ENCODE measurements at places on chromosomes 2 and 18. TPM values are rescaled to one million over a fixed set of nuclear protein-coding genes. Genes with fewer than 3 reads are reported as not detected.

The TNS1 gene
- 219 TPM for total RNA-seq

The UGT1A5 gene
- not detected for total RNA-seq

The TNFAIP6 gene
- 0.75 TPM for total RNA-seq

The CNDP1 gene
- total RNA-seq = 0.31 TPM

The KIAA2012 gene
- total RNA-seq = not detected

DNA sequence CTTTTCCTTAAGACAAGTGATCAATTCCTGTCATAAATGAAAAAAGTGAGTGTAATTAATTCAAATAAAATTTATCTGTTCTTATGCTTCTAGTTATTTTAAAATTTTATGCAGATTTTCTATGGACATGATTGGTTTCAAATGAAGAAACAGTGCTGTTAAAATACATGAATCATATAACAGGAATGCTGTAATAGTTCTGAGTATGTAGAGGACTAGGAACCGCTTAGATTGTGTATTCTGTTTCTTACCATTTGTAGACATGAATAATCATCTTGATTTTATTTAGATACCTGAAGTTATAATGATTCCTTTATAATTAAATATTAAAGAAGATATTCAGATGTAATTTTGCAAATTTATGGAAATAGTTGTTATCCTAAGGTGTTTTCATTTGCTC is 3.5 kb downstream of the ACTR2 start:
- H3K4me1 ChIP-seq = peaks cover 25% of the 10 kb centered on the region
- no peaks in the 10 kb centered on the region for H3K27me3 ChIP-seq
- H3K36me3 ChIP-seq = peaks cover 6% of the 10 kb centered on the region
- DNase-seq = peak; percentile 54
- H3K27ac ChIP-seq = peak overlapping the region; percentile 84

The LYG1 gene
- total RNA-seq = 1.1 TPM

GRCh38 chr2:154455866-154456265 is 242.6 kb upstream of the KCNJ3 start:
- H3K4me3 ChIP-seq = peak overlapping the region; percentile 20

DNA sequence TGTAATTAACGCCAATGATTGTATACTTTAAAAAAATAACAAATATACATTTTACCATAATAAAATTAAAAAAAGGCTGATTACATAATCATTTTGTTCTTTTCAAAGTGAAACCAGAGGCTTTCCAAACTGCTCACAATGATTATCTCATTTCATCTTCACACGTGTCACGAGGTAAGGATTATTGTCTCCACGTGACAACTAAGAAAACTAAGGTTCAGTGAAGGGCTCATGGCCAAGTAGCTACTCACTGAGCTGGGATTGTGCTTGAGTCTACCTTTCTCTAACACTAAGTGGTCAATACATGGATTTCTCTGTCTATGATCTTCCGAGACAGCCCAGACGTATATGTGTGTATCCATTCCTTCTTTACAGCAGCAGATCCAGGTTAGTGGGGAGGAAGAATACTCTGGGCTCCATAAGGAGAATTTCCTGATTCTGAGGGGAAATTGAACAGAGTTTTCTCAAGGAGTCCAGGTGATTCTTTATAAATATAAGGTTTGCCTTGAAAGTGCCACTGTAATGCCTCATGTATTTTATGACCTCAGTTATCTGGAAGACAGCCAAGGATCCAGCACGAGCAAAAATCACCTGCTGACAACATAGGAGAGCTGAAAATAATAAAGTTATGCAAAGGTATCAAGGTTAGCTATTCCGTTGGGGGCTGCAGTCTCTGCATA is 25.6 kb upstream of the ACSL3 start:
- H3K4me3 ChIP-seq = no peak overlapping the region
- no peak overlapping the region for H3K27ac ChIP-seq
- H3K27me3 ChIP-seq = peaks cover 4% of the 10 kb centered on the region
- peaks cover 3% of the 10 kb centered on the region for H3K4me1 ChIP-seq

DNA sequence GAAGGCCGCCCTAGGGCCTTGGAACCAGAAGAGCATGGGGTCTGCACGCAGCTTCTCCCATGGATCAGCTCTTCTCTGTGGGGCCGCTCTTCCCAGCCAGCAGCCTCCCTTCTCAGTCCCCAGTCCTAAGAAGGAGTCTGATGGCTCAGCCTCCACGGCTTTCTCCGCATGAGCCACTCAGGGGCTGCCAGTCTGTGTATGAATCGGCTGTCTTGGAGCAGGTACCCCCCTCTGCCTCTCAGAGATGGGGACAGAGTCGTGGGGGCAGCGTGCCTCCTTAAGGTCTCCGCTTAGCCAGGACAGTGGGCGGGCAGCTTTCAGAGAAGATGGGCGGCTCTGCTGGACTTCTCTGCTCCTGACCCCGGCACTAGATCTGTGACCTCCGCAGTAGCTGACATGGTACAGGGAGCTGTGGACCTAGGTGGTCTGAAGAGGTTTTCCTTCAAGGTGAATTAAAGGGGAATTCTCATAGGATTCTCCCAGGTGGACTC is 21.6 kb downstream of the INPP5D start:
- H3K27ac ChIP-seq = no peak overlapping the region
- peaks cover 2% of the 10 kb centered on the region for H3K4me1 ChIP-seq
- H3K36me3 ChIP-seq = no peaks in the 10 kb centered on the region

The COBLL1 gene
- total RNA-seq = 18.6 TPM

The FABP1 gene
- total RNA-seq = not detected

GRCh38 chr2:76763276-76763675 is 758.9 kb downstream of the LRRTM4 start:
- H3K4me3 ChIP-seq = no peak overlapping the region
- H3K27ac ChIP-seq = no peak overlapping the region
- H3K36me3 ChIP-seq = no peaks in the 10 kb centered on the region
- DNase-seq = no peak
- no peaks in the 10 kb centered on the region for H3K27me3 ChIP-seq
- H3K4me1 ChIP-seq = no peaks in the 10 kb centered on the region

The ATP6V1C2 gene
- total RNA-seq = 0.14 TPM

- no peak overlapping the region for H3K27ac ChIP-seq
- no peaks in the 10 kb centered on the region for H3K4me1 ChIP-seq
- no peaks in the 10 kb centered on the region for H3K27me3 ChIP-seq
- H3K36me3 ChIP-seq = no peaks in the 10 kb centered on the region
These were observed 27.4 kb downstream of the MPPE1 start for GRCh38 chr18:11880586-11881304.

DNA sequence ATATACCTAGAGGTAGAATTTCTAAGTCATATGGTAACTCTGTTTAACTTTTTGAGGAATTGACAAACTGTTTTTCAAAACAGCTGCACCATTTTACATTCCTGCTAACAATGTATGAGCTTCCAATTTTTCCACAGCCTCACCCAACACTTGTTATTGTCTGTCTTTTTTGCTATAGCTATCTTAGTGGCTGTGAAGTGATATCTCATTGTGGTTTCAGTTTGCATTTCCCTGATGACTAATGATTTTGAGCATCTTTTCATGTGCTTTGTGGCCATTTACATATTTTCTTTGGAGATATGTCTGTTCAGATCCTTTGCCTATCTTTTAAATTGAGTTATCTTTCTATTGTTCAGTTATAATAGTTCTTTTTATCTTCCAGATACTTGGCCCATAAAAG is 273.8 kb downstream of the AGPS start:
- no peaks in the 10 kb centered on the region for H3K27me3 ChIP-seq
- no peak overlapping the region for H3K27ac ChIP-seq
- H3K4me1 ChIP-seq = no peaks in the 10 kb centered on the region
- no peaks in the 10 kb centered on the region for H3K36me3 ChIP-seq
- H3K4me3 ChIP-seq = no peak overlapping the region

GRCh38 chr2:203681978-203682377 is 24.5 kb upstream of the CD28 start:
- no peak for DNase-seq
- no peak overlapping the region for H3K4me3 ChIP-seq
- peaks cover 51% of the 10 kb centered on the region for H3K4me1 ChIP-seq
- H3K36me3 ChIP-seq = no peaks in the 10 kb centered on the region
- peak overlapping the region; percentile 96 for H3K27ac ChIP-seq

The INPP4A gene
- 19.4 TPM for total RNA-seq

DNA sequence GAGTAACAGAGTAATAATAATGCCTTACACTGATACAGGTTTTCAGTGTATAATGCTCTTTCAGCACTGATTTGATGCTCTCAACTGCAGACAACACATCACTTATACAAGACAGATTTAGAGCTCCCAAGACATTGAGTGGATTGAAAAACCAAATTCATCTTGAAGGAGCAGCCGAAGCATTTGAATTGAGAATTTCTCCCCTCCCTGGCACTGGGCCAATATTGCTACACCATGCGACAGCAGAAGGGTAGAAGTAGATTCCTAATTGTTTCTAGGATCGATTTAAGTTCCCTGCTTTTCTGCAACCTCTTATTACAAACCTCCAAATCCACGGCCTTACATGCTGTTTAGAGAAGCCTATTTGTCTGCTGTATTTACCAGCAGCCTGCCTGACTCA is 15.5 kb downstream of the CENPA start:
- H3K4me1 ChIP-seq = no peaks in the 10 kb centered on the region
- H3K4me3 ChIP-seq = no peak overlapping the region
- H3K27me3 ChIP-seq = no peaks in the 10 kb centered on the region
- no peak overlapping the region for H3K27ac ChIP-seq

DNA sequence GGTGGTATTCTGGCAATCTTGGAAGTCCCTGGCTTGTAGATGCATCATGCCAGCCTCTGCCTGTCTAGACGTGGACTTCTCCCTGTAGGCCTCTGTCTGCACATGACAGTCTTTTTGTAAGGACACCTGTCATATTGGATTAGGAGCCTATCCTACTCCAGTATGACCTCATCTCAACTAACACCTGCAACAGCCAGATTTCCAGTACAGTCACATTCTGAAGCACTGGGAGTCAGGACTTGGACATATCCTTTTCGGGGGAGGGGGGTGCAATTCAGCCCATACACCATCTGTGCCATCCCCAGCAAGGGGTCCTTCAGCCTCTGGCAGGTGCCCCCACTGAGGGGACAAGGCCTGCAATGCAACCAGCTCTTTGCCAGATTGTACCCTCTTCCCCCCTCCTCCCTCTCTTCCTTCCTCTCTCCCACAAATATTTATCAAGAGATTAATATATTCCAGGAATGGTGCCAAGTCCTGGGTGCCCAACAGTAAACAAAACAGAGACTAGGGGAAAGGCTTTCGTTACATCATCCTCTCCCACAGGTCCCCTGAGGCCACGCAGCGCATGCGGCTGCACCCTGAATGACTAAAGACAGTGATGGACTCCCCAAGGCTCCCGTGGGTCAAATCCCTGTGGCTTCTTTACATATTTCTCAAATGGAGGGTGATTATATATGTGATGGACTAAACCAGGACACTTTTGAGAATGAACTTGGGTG is 20.5 kb upstream of the MYCN start:
- no peak for DNase-seq
- no peaks in the 10 kb centered on the region for H3K4me1 ChIP-seq
- no peak overlapping the region for H3K27ac ChIP-seq
- H3K36me3 ChIP-seq = no peaks in the 10 kb centered on the region

GRCh38 chr2:122758967-122759366 is 1003.5 kb downstream of the TSN start:
- H3K36me3 ChIP-seq = no peaks in the 10 kb centered on the region
- H3K4me1 ChIP-seq = no peaks in the 10 kb centered on the region
- no peak for DNase-seq

DNA sequence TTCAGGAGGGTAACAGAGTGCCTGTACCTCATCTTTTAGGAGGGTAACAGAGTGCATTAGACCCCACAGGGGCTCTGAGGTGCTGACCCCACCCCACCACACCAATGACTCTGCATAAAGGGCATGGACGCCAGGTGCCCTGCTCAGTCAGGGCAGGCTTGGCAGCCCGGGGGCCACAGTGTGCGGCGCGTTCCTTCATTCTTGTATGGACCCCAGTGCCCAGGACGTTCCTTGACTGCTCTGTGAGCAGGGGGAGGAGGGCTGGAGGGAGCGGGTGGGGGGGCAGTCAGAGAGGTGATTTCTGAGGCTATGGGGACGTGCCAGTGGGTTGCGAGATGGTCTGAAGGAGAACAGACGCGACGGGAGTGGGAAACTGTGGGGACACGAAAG is 168.7 kb upstream of the NCK2 start:
- peaks cover 14% of the 10 kb centered on the region for H3K27me3 ChIP-seq
- no peaks in the 10 kb centered on the region for H3K36me3 ChIP-seq
- H3K4me1 ChIP-seq = peaks cover 4% of the 10 kb centered on the region
- no peak for DNase-seq

The TMBIM1 gene
- 34.8 TPM for total RNA-seq

GRCh38 chr2:191593622-191594385 is 84.1 kb upstream of the NABP1 start:
- DNase-seq = peak; percentile 46
- H3K36me3 ChIP-seq = no peaks in the 10 kb centered on the region
- H3K4me1 ChIP-seq = peaks cover 9% of the 10 kb centered on the region

- DNase-seq = no peak
- H3K36me3 ChIP-seq = no peaks in the 10 kb centered on the region
- H3K27ac ChIP-seq = no peak overlapping the region
- peaks cover 2% of the 10 kb centered on the region for H3K4me1 ChIP-seq
- H3K4me3 ChIP-seq = no peak overlapping the region
These were observed 45.3 kb downstream of the DGKD start for GRCh38 chr2:233399306-233400225.

The SERPINB3 gene
- total RNA-seq = not detected

The SLC30A3 gene
- 0.16 TPM for total RNA-seq

The EPB41L3 gene
- 92.3 TPM for total RNA-seq

The ANKMY1 gene
- 7.2 TPM for total RNA-seq

DNA sequence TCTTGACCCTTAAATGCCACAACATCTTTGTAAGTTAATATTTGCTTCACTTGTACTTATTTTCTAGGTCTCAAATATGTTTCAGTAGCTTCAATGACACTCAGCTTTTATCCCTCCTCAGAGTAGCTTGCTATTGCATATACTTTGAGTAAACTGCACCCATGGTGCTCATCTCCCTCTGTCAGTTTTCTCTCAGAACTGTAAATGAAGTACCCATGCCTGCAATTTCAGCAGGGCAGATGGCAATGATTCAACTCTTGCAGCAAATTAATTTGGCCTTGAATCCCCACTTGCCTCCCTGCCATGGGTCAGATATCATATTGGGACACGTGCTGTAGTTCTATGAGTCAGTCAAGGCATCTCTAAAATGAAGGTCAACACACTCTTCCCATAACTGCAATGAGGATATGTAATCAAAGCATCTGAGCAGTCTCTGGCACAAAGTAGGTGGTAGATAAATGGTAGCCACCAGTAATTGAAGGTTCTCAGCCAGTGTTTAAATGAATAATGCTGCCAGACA is 225.8 kb downstream of the PIEZO2 start:
- H3K4me1 ChIP-seq = peaks cover 29% of the 10 kb centered on the region
- H3K4me3 ChIP-seq = no peak overlapping the region
- H3K27ac ChIP-seq = no peak overlapping the region
- no peaks in the 10 kb centered on the region for H3K36me3 ChIP-seq

DNA sequence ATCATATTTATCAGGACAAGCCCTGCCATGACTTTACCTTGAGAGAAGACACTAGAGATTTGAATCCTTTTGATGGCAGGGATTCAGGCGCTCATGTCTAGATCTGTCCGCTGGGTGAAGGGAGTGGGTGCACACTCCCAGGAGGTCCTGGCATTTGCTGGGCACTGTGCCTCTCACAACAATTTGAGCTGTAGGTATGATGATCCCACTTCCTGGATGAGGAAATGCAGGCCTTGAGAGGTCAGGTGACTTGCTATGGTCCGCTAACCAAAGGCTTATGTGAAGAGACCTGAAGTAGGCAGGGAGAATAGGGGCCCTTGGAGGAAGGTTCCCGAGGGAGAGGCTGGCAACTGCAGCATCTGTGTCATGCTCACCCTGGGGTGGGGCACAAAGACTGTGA is 206.1 kb downstream of the HAUS1 start:
- H3K27me3 ChIP-seq = peaks cover 3% of the 10 kb centered on the region
- no peaks in the 10 kb centered on the region for H3K4me1 ChIP-seq
- H3K4me3 ChIP-seq = no peak overlapping the region
- H3K36me3 ChIP-seq = no peaks in the 10 kb centered on the region
- no peak overlapping the region for H3K27ac ChIP-seq
- no peak for DNase-seq

Measured in astrocyte (in vitro differentiated cells and primary cell).